ENCODE measurements at places on chromosomes 11 and 22.

GRCh38 chr22:19820880-19821522 is 33.7 kb downstream of the GNB1L start:
- DNase-seq = no peak

DNA sequence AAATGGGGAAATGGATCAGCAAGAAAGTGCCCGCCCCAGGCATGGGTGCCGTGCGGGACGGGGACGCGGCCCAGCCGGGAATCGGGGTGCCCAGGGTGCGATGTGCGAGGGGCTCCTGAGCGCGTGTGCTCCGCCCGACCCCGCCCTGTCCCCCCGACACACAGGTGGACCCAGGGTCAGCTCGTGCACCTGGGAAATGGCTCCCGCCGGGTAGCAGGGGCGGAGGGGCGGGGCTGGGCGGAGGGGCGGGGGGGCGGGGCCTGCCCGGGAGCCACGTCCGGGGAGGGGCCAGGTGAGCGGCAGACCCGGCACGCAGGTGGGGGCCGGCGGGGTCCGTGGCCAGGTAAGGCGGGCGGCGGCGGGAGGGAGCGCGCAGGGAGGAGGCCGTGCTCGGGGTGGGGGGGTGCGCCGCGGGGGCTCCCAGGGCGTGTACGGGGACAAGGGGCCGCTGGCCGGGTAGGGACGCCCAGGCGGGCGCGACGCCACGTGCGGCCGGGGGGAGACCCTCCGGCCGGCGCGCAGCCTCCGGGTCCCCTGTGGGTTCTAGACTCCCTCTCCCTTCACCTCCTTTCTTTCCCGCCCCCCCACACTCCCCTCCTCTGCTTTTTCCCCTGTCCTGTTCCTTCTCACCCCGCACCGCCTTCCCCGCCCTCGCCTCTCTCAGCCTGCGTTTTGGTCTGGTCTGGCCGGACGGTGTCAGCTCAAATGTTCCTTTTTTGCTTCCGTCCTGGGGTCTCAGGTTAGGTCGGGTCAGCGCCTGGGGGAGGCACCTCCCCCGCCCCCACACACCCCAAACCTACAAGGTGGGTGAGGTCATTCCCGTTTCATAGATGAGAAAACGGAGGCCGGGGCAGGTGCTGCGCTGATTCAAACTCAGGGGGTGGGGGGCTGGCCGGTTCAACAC is at the start of gene ARHGAP8:
ARHGAP8 (plus strand) TSS at position 291 of the 904 bp plus-strand sequence. CDS start 33,953 bp downstream, outside the sequence.
- DNase-seq = no peak

- no peak for DNase-seq
Measured at GRCh38 chr11:2751523-2752203, 51.9 kb upstream of the KCNQ1OT1 start.

- DNase-seq = no peak
Measured at GRCh38 chr22:28894334-28894733, 11.0 kb downstream of the ZNRF3 start.

- DNase-seq = no peak
Measured at GRCh38 chr11:113782134-113782533, 2.5 kb downstream of the CLDN25 start.

DNA sequence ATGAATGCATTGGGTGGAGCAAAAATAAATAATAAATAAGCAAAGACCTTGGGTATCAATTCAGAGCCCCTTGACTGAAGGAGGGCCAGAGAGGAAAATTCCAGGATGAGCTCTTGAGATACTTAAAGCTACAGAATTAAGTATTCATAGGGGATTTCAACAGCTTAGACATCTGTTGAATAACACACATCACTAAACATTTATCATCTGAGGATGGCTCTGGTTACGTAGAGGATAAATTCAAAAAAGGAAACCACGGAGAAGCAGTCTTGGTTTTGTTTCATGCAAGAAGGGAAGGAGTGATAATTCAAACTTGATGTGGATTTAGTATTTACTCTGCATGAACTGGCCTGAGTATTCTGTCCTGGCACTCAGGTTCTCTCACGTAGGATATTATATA is 29.8 kb downstream of the ARHGAP42 start:
- DNase-seq = no peak

GRCh38 chr22:35781898-35782297 is 64.2 kb downstream of the APOL5 start:
- no peak for DNase-seq

DNA sequence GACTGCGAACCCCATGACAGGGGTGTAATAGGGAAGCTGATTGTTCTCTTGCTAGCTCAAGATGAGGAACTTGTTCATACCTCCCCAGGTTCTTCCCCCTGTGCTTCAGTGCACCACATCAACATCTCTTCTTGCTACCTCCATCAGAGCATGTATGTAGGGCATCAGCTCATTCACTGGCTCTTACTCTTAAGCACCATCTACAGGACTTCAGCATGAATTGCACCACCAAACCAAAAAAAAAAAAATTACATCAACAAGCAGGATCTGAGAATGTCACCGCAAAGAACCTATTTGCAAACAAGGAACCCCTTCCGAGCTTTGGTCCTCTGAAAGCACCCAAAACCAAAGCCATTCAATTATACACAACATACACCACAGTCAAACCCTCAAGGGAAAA is 2226.5 kb upstream of the RAG2 start:
- no peak for DNase-seq
